Stimulated activated CD4-positive, alpha-beta T cell treated with anti-CD3 and anti-CD28 coated beads, Interleukin-1b, Interleukin-23, amount 100 ng/mL, for 1 hour (primary cell): ENCODE measurements at places on chromosomes 16 and 17.

DNA sequence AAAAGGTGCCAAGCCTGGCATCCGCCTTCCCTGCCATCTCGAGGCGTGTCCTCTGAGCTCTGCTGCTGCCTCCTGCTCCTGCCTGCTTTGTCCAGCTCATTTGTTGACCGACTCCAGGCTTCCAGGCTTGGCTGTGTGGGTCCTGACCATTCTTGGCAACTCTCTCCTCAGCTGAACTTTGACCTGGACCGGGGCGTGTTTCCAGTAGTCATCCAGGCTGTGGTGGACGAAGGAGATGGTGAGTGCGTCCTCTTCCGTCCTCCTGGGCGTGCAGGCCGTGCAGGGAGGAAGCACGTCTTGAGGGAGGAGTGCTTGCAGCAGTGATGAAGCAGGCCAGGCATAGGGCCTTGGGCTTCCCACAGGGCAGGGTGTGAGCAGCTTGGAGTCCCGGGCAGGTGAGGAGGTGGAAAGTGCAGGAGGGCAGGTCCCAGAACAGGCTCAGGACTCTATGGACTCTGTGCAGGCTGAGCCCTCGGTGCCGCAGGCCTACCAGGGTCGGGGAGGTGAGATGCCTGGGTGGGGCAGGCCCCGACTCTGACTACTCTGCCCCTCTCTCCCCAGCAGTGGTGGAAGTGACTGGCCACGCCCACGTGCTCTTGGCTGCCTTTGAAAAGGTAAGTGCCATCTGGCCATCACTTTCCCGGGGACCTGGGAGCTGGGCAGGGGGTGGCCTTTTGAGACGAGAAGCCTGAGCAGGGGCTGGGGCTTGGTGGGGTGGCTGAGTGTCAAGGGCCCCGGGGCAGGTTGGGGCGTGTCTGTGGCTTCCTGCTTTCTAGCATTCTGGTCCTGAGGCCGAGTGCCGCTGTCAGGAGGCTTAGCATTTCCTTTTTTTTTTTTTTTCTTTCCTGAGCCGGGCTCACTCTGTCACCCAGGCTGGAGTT lies 28.6 kb upstream of the NUDT16L1 start:
- no peak for DNase-seq

GRCh38 chr16:19881783-19882182 lies 2.9 kb downstream of the GPRC5B start:
- no peak for DNase-seq

DNA sequence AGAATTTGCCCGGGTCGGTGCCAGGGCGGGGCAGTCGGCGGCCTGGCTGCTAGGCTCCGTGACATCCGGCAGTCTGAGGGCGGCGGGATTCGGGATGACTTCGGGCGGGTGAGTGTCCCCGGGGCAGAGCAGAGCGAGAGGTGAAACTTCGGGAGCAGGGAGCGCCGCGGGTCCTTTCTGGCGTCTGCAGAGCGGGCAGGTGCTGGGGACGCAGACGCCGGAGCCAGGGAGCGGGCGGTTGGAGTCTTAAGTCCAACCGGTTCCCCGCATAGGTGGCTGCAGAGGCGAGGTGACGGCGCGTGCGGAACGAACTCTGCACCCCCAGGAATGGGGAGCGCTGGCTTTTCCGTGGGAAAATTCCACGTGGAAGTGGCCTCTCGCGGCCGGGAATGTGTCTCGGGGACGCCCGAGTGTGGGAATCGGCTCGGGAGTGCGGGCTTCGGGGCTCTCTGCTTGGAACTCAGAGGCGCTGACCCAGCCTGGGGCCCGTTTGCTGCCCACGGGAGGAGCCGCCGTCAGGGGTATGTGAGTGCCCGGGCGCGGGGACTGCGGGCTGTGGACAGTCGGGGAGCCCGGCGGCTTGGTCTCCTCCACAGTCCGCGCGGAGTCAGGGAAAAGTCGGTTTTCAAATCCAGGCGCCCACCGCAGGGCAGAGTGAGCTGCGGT lies at the start of gene B4GALNT2:
TSS of gene B4GALNT2 (plus strand) at position 71 of the 666 bp plus-strand sequence. CDS start at position 95, 24 bp downstream.
- DNase-seq = no peak

- no peak for DNase-seq
These were observed 136.8 kb upstream of the CDH5 start for GRCh38 chr16:66229651-66230050.

DNA sequence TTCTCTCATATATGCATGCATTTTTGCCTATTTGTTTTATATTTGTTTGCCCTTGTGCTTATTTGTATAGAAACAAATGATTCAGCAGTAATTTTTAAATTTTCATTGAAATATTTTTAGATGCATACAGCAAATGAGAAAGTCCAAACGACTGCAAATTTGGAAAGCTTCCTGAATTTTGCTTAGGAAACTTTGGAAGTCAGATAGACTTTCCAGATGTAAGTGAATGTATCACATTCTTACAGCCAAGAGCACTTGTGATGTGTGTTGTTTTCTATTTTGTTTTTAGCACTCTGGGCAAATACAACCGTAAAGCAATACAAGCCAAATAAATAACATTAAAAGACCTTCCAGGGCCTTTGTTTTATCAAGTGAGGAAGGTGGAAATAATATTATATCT lies 680.8 kb upstream of the CDH8 start:
- no peak for DNase-seq
